ENCODE measurements at places on chromosomes 2 and 18.

DNA sequence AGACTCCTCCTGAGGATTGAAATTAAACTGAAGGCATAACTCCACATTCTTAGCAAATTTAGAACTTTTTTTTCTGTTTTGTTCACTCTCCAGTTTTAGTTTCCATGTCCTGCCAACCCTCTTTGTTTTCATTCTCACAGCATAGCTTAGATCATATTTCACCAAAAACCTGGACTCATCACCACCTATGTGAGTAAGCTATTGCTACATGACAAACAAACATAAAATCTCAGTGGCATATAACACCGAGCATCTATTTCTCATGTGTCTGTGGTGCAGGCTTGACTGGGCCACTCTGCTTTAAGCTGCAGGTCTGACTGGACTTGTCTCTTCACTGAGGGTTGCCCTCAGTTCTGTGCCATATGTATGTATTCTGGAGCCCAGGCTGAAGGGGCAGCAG is 385.2 kb downstream of the ARHGAP15 start:
- DNase-seq, result no peak

- DNase-seq, result no peak
Measured at GRCh38 chr2:96325884-96326255, 753 bp downstream of the ITPRIPL1 start.

DNA sequence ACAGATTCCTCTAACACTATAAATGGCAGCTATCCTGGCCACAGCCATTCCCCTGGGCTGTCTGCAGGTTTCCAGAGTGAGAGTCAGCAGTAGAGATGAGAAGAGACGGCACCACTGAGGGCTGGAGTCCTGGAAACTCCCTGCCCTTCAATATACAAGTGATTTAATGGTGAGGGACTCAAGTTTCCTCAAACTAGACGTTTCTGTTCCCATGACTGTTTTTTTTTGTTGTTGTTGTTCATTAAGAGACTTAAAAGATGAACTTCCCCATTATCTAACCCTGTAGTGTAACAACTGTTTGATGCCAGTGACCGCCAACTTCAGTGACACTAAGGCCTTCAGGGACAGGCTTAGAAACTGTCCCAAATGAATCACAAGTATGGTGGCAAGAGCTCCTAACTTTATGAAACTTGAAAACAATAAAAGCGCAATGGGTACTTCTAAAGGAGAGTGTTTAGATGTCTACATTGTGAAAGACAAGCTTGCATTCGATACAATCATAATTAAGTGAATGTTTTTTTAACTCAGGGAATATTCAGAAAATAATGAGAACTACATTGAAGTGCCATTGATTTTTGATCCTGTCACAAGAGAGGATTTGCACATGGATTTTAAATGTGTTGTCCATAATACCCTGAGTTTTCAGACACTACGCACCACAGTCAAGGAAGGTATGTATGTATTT is 34.0 kb downstream of the IL1R2 start:
- DNase-seq, result no peak

DNA sequence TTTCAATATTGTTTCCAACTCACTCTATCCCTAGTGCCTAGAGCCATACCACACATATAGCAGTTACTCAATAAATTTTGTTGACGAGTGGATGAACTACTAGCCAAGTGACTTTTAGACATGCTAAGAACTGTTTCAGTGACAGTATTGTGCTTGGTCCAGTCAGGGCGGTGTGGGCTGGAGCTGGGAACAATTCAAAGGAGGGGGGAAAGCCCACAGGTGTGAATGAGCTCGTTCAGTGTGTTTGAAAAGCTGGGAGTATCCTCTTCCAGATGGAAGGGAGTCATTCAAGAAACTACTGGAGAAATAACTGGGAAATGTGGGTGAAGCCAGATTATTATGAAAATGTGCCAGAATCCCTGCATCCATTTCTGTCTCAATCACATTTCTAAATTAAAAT is 1.7 kb upstream of the SERPINE2 start:
- DNase-seq, result no peak

GRCh38 chr18:36451454-36452251 is 154.1 kb downstream of the FHOD3 start:
- no peak for DNase-seq

- DNase-seq, result no peak
Measured at GRCh38 chr2:29109246-29109645, 6.0 kb upstream of the CLIP4 start.

- DNase-seq, result no peak
Measured at GRCh38 chr2:821546-821945, 129.1 kb upstream of the SNTG2 start.

DNA sequence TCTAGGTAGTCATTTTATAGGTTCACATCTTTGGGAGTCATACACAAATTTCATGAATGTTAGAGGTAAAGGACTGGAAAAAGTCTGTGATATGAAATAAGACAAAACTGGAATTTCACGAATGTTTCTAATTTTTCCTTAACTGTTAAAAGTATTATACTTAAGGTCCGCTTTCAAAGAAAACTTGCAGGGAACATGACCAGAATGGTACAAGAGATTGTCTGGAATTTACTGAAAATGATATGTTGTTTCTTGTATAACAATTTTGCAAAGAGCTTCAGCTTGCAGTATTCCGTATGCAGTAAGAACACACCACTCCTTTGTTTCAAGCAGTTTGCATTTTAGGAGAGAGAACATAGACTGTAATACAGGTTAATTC is 1.6 kb downstream of the DDX1 start:
- no peak for DNase-seq

DNA sequence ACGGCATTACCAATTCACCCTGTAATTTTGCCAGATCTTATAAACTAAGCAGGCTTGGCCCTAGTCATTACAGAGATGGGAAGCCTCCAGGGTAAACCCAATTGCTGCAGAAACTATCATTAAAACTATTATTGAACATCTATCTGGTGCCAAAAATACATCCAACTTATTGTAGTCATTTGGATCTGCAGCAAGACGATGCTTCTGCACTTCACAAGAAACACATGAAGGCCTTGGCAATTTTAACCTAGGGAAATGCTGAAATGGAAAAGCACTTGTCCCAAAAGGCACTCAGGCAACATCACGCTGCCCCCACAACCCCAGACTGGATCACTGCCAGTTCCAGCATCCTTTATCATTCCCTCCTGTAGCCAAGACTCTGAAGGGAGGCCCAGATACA is 85.3 kb upstream of the ACVR2A start:
- DNase-seq, result no peak

GRCh38 chr2:9188823-9189222 is 17.8 kb upstream of the ASAP2 start:
- no peak for DNase-seq

- DNase-seq, result no peak
Measured at GRCh38 chr2:36147670-36148390, 207.7 kb upstream of the CRIM1 start.

DNA sequence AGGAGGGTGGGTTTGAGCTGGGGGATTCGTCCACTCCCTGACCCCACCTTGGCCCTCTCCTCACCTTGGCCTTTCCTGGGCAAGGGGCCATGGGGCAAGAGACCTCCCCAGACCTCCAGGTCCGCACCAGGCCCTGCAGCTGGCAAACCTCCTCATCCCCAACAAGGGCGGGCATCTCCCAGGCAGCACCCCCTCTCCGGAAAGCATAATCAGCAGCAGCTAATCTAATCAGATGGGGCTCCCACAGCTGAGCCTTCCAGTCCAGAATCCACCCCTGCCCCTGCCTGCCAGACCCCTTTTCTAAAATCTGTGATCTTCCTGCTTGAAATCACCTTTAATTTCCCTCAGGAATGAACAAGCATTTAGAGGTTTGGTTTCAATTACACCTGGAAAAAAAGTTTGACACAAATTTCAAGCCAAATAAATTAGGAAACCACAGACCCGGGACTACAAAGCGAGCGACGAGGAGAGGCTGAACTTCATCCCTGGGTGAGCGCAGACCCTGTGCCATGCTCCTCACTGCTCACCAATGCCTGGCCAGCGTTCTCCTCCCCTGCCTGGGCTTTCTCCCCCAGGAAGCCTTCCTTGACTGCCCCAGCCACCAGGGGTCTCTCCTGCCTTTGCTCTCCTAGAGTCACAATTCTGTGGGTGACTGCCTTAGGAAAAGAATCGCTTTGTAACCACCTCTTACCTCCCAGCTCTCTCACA is 143.0 kb upstream of the MYCN start:
- no peak for DNase-seq

DNA sequence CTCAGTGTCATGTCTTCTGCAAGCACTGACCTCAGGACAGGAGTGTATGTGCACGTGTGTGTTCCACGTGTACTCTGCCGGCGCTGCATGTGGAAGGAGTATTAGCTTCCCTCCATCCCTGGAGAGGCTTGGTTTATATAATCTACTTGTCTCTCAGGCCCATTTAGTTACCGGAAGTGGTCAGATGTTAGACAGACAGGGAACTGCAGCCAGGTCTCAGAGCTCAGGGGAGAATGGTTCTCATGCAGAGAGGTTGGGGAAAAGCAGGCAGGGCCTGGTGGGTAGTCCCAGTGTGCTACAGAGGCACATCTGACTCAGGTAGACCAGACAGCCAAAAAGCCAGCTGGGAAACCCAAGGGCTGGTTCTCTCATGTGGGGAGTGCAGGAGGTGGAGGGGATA is 167.9 kb downstream of the CTIF start:
- no peak for DNase-seq

GRCh38 chr2:149313512-149313972 is 16.8 kb upstream of the LYPD6 start:
- DNase-seq, result no peak

DNA sequence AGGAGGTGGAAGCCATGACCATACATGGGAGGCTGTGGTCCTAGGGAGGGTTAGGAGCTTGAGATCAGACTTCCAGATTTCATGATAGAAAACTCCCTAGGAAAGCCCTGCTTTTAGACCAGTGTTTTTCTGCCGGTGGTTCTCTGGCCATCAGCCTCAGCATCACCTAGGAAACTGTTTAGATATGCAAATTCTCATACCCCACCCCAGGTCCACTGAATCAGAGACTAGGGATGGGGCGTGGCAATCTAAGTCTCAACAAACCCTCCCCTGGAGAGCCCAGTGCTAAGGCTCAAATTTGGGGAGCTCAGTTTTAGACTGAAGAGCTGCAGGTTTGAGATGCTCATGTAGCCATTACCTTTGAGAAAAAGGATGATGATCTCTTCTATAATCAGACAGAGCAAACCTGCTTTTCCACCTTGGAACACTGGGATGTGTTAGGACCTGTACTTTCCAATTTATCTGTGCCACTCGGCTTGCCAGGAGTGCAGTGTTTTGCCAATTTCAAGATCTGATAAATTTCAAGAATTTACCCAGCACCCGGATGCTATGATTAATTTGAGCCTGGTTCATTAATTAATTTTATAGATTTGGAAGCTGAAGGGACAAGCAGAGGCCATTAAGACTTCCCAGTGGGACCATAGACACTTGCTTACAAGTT is 31.5 kb upstream of the LYPD6B start:
- DNase-seq, result no peak

All from left forelimb (tissue), 1 donor.